H54 (cell line): ENCODE measurements at places on chromosomes 2 and 18.

- DNase-seq, result no peak
Measured at GRCh38 chr2:230968921-230969658, 26.8 kb upstream of the SPATA3 start.

GRCh38 chr2:209472871-209473270 is 49.0 kb downstream of the MAP2 start:
- DNase-seq, result no peak

GRCh38 chr2:99571021-99571420 is 81.2 kb upstream of the REV1 start:
- DNase-seq, result no peak

GRCh38 chr2:37573451-37574388 is 97.7 kb downstream of the CDC42EP3 start:
- DNase-seq, result no peak

DNA sequence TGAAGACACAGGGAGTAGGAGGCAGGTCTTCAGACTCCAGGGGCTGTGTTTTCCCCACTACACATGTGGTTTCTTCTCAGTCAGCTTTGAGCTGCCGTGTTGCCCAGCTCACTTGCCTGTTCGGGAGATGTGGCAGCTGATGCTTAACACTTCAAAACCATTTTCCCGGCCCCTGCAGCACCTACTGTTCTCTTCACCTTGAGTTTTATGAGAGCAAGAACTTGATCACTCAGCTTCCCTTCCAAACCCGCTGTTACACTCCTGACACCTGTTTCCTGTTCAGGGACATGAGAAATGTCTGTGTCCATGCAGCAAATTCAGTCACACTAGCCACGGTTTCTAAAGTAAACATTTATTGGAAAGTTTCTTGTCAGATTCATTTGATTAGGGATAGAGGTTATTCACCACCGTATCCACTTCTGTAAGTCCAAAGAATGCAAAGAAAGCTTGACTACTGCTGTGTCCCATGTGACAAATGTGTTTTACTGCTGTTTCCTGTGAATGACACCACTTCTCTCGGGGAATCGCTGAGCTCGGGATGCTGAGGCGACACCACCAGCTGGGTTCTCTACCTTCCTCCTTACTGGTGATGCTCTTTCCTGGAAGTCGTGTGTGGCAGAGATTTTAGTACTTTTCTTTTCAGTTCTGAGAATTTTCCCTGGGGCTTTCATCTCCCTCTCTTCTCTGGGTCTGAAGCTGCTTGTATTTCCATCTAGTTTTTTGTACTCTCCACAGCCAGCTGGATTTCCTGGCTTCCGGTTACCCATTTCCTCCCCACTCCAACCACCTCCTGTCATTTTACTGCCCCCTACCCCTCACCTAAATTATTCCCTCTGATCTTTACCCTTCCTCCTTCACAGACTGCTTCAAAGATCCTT is 91.7 kb downstream of the KLF7 start:
- DNase-seq, result no peak

DNA sequence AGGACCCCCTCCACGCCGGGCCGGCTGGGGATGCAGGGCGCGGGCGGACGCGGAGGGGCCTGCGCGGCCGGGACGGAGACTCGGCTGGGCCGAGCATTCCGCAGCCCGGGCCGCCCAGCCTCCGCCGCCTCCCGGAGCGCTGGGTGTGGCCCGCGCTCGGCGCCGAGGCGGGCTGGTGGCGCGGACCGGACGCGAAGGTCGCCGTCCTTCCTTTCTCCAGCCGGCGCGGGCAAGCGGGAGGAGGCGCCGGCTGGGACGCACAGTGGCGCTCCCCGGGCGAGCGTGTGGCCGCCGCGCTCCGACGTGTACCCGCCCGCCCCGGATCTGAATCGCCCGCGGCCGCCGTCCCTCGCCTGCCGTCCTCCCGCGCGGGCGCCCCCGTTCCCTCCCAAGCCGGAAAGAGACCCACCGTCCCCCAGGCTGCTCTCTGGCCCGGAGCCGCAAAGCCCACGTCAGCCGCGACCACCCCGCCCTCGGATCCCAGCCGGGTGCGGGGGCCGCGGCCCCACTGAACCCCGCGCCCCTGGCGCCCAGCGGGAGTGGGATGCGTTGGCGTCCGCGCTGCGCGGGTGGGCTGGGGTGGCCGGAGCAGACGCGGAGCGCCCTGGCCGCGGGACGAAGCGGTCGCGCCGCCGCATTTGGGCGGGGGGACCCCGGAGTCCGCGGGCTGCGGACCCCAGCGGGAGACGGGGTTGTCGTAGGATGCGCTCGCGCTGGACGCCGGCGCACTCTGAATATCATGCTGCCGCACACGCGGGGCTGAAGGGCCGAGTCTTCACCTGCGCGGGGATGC is 634 bp downstream of the SPATS2L start:
- DNase-seq, result no peak

- no peak for DNase-seq
Measured at GRCh38 chr2:80517316-80517715, 212.8 kb upstream of the LRRTM1 start.

DNA sequence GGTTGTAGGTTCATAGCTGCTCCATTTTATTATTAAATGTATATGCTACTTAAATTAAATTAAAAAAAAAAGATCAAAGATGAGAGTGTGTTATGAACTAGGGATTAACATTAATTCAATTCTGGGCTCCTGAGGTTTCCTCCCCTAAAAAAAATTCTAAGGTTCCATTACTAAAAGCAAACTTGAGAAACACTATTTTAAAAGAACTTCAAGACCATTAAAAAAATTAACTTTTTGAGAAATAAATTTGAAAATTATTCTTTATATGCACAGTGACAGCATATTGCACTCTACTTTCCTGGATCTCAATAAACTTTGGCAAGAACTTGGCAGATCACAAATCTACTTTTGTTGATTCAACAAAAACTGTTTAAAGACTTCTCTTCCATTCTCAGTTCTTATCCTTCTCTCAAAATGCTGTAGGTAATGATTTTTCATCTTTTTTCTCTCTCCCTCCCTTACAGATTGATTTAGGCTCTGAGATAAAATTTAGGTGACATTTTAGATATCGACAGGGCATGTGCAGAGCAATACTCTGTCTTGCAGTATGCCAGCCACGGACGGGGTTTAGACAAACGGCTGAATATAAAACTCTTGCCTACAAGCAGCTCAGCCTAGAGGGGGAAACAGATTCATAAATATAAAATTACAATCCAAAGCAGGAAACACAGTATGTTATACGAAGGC is 592 bp upstream of the MARS2 start:
- DNase-seq, result no peak

DNA sequence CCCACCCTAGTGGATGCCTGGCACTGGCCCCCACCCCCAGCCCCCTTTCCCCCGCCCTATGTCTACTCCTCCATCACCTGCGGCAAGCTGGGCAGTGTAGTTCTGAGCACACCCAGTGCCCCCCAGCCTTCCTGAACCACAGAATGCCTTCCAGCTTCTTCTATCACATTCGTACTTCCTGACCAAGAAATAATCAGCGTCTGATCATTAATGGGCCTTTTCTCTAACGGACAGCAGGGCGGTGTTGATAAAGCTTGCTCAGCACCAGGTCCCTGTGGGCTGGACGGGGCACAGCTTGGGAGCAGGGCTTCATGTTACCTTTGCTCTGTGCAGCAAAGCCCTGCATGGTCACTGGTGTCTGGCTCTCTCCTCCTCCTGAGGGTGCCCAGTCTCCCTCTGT is 15.4 kb downstream of the UXS1 start:
- DNase-seq, result no peak

DNA sequence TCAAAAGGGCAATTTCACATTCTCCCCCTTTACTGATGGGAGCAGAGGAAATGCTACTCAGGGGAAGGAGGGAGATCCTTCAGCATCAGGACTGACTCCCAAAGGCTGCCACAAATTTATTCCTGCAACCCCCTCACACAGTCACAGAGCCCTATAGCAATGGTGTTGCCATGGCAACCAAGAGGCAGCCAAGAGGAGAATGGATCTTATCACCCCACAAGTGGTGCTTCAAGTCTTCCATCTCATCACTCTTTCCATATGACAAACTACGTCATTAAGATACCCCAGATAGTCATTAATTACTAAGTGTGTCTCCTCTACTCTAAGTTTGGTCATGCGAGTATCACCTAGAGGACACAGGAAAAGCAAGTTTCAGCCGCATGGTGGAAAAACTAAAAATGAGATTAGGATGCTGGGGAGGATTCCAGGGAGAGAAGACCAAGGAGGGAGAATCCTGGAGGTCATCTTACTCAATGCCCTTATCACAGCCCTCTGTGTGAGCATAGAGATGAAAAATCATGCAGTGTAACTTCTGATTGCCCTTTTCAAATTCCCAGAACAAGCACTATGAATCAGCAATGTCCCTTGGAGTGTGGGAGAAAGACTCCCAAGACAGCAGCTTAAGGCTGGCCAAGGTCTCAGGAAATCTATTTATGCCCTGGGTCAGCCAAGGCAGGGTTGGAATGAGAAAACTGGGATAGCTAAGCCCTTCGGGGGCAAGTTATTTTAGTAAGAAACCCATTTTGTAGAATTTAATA is 885.7 kb upstream of the KLHL29 start:
- no peak for DNase-seq

GRCh38 chr18:59139291-59139614 is 431 bp upstream of the SEC11C start:
- peak; percentile 73 for DNase-seq

DNA sequence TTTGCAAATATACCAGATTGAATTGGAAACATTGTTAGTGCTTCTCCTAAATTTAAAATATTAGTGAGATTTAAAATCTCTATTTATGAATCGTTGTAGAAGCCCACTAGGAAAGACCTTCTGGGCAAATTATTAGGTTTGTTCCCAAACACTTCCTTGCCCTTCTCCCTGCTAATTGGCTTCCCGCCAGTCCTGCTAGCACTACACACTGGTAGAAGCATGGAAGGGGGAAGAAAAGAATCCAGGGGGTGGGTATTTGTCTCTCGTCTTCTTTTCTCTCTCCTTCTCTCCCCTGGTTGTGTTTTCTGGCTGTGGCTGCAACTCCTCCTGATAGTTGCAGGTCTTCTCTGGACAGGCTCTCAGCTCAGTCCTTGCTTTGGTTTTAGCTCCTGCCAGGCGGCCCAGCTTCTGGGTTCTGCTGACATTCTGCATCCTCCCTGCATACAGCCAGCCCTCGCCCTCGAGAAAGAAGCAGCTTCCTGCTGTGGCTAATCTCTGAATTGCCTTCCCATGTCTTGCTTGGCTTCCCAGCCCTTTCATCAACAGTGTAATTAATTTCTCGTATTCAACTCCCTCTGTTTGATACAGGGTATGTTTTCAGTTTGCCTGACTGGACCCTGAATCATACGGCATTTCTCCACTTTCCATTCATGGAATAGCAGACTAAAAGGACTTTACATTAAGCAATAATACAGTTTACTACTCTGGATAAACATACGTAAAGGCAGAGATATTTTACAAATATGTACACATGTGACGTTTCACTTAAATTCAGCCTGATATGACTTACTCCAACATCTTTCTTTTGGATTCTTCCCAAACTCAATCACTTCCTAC is 6.9 kb upstream of the PARD3B start:
- no peak for DNase-seq

DNA sequence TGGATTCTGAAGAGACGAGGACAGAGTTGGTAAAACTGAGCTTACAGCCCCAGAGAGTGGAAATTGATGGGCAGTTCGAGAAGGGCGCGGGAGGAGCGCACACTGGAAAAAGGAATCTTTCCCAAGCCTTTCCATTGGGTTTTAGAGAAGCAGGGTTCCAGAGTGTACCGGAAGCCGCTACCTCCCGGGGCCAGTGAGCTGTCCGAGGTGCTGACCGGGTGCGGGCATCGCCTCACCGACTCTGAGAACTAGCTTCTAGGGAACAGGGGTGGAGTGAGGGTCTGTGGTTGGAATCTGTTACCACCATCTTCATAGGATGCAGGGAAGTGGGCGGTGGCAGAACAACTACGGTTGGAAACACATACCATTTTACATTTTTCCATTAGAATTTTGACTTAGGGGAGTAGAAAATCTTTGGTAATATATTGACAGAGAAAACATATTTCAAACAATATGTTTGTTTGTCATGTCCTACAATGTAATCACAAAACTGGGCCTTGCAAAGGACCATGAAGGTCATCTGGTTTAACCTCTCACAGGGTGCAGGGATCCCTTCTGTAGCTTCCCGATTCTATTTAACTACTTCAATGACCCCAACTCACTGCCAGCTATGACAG is 724 bp downstream of the NMS start:
- DNase-seq, result peak; percentile 16

- DNase-seq, result no peak
Measured at GRCh38 chr2:133422931-133423351, 145.3 kb downstream of the NCKAP5 start.

DNA sequence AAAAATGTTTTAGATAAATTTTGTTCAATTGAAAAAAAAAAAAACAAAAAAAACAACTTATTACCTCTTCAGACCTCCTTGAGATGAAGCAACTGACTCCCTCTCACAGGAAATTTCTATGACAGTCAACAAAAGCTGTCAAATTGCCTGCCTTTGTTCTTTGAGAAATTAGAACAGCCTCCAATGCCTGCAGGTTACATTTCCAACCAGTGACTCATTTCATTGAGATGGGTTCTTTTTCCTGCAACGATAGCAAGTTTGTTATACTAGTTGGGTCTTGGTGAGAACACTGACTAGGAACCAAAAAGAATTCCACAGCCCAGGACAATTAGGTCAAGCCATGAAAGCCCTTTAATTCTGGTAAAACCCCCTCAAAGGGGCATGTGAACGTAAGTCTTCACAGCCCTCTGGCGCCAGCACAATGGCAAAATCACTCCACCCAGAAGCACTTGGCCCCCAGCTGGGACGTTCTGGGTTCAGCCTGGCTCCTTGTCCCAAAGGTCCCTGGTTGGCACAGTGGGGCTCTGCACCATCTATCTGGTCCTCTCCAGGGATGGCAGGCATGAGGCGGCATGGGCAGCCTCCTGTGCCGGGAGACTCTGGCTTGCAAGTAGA is 87.0 kb downstream of the SPP2 start:
- DNase-seq, result peak; percentile 45

GRCh38 chr2:235507928-235508327 is 14.1 kb downstream of the AGAP1 start:
- no peak for DNase-seq

GRCh38 chr2:240199133-240199870 is 58.8 kb upstream of the OTOS start:
- no peak for DNase-seq

- DNase-seq, result no peak
Measured at GRCh38 chr2:128347701-128348539, 29.3 kb upstream of the HS6ST1 start.

GRCh38 chr2:64863097-64863820 is 125.9 kb upstream of the SLC1A4 start:
- no peak for DNase-seq

DNA sequence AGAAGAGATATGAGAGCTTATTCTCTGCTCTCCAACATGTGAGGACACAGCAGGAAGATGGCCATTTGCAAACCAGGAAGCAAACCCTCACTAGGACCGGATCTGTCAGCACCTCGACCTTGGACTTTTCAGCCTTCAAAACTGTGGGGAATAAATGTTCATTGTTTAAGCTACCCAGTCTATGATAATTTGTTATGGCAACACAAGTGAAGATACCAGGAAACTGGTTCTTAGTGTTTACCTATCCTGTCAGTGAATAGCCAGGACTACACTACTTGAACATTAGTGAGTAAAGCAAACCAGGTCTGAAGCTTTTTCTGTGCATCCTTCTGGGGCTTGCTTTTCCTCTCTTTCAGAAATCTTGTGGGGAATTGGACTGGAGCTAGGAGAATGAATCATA is 44.4 kb upstream of the BARD1 start:
- DNase-seq, result no peak

- no peak for DNase-seq
Measured at GRCh38 chr2:217057773-217058172, 197.9 kb upstream of the TNP1 start.

- no peak for DNase-seq
Measured at GRCh38 chr18:22279741-22280452, 110.5 kb downstream of the GATA6 start.

- no peak for DNase-seq
Measured at GRCh38 chr2:2796207-2796606, 465.1 kb upstream of the MYT1L start.

- no peak for DNase-seq
Measured at GRCh38 chr2:75548036-75548573, 12.6 kb downstream of the EVA1A start.
